Ascending aorta (tissue), 2 donors: ENCODE measurements at places on chromosomes 6 and 20. TPM values are rescaled to one million over a fixed set of nuclear protein-coding genes. Genes with fewer than 3 reads are reported as not detected.

DNA sequence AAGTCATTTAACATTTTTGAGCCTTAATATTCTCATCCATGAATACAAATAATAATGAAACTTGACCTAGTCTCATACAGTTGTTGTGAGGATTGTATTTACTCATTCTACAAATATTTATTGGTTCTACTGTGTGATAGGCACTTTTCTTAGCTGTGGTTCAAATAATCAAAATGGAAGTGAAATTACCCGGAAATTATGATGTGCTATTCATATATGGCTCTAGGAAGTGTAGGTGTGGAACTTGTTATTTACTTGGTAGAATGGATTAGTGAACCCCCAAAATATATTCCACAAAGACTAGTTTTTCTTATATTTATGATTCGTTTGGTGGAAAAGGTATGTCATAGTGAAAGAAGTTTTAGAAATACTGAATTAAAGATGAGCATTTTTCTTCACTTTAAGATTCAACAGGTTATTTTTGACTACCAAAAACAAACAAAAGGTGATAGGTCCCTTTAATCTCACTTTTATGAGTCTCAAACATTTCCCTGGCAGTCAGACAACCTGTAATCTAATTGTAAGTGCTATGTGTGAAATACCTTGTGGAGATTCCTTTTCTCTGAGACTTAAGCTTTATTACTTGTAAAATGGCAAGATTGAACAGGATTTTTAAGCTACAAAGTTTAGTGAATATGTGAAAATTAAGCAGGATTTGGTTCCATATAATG lies 77.8 kb downstream of the STXBP5 start:
- H3K4me1 ChIP-seq, result no peaks in the 10 kb centered on the region
- no peaks in the 10 kb centered on the region for H3K27me3 ChIP-seq
- DNase-seq, result no peak

DNA sequence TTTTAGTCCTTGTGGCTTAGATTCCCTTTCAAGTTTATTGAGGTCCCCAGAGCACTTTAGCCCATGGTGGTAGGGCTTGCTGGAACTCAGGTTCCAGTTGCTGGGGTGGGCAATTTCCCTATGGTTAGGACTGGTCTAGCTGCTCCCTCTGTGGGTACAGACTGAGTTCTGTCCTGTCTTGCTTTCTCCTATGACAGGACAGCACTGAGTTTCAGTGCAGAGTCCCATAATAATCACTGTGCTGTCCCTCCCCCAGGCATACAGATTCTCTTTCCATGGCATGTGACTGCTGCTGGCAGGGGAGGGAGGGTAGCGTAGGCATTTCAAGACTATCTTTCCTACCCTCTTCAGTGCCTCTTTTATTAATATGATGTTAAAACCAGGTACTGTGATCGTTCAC lies 17.1 kb upstream of the ERVFRD-1 start:
- H3K4me1 ChIP-seq, result peaks cover 3% of the 10 kb centered on the region
- DNase-seq, result no peak
- no peaks in the 10 kb centered on the region for H3K27me3 ChIP-seq
- no peak overlapping the region for H3K27ac ChIP-seq

The RAD21L1 gene
- not detected for total RNA-seq

The OR14J1 gene
- total RNA-seq, result not detected

- no peak overlapping the region for H3K4me3 ChIP-seq
- no peak overlapping the region for H3K27ac ChIP-seq
- no peaks in the 10 kb centered on the region for H3K27me3 ChIP-seq
- no peak for DNase-seq
- no peaks in the 10 kb centered on the region for H3K4me1 ChIP-seq
These were observed 26.3 kb downstream of the CDH26 start for GRCh38 chr20:59984541-59984940.

The DDO gene
- 0.32 TPM for total RNA-seq

The PBOV1 gene
- total RNA-seq, result not detected

GRCh38 chr6:168508903-168509302 lies 67.9 kb downstream of the SMOC2 start:
- no peak overlapping the region for H3K27ac ChIP-seq
- H3K27me3 ChIP-seq, result no peaks in the 10 kb centered on the region
- H3K4me1 ChIP-seq, result no peaks in the 10 kb centered on the region
- H3K4me3 ChIP-seq, result no peak overlapping the region
- peaks cover 4% of the 10 kb centered on the region for H3K36me3 ChIP-seq

DNA sequence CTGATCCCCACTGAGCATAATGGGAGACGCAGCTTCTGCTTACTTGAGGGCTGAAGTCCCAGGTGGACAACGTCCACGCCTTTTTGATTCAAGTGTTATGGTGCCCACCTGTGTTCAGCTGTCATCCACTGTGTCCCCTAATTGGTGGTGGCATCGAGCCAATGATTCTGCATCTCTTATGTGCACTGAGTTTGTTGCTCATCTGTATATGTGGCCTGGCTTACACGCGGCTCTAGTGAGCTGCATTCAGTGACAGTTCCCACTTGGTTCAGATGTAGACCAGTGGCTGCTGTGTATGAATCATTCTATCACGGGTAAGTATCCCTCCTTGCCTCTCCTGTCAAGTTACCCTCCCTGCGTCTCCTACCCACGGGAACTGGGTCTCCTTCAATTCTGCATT lies 131.2 kb upstream of the CLDN20 start:
- DNase-seq, result no peak
- no peaks in the 10 kb centered on the region for H3K27me3 ChIP-seq
- no peaks in the 10 kb centered on the region for H3K4me1 ChIP-seq
- no peaks in the 10 kb centered on the region for H3K36me3 ChIP-seq
